ENCODE measurements at places on chromosomes 1 and 21.

- no peak for DNase-seq
These were observed 6.0 kb upstream of the PLA2G2C start for GRCh38 chr1:20192364-20192763.

DNA sequence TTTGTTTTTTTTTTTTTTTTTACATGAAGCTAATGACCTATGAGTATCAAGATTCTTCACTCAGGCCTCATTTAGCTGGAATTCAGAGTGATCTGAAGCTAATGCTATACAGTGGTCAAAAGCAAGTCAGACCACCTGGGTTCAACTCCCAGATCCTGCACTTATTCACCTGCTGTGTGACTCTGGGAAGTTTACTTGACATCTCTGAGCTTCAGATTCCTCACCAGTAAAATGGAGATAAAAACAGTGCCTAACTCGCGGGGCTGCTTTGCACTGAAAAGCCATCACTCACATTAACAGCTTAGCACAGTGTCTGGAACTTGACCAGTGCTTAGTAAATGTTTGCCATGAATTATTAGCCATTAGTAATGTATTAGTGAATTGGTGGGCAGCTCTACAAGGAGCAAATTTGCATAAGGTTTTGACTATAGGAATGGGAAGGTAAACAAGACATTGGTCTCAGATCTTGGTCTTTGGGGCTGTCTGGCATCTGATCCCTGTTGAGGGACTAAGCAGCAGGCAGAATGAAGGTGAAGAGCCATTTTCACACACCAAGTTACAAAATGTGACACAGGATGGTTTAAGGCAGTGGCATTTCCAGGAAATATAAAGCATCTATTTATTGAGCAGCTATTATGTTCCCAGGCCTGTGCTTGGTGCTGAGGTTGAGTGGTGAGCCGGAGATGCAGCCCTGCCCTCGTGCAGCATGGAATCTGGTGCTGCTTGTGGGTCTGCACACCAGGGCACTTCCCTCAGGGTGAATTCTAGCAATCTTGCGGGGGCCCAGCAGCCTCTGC lies 291.3 kb downstream of the RRAGC start:
- DNase-seq = no peak

- DNase-seq = no peak
These were observed 27.1 kb upstream of the ZC3H11B start for GRCh38 chr1:219639876-219640577.

DNA sequence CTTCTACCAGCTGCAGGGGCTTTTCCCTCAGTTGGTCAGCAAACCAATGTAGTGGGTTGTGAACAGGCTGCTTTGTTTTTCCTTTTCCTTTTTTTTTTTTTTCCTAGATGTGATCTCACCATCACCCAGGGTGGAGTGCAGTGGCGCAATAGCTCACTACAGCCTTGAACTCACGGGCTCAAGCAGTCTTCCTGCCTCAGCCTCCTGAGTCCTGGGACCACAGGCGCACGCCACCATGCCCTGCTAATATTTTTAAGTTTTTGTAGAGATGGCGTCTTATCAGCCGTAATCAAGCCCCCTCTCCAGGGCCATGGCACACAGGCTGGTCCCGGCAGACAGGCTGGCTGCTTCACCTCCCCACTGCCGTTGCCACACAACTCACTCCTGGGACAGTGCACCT lies 3.4 kb upstream of the TRIM11 start:
- DNase-seq = no peak

DNA sequence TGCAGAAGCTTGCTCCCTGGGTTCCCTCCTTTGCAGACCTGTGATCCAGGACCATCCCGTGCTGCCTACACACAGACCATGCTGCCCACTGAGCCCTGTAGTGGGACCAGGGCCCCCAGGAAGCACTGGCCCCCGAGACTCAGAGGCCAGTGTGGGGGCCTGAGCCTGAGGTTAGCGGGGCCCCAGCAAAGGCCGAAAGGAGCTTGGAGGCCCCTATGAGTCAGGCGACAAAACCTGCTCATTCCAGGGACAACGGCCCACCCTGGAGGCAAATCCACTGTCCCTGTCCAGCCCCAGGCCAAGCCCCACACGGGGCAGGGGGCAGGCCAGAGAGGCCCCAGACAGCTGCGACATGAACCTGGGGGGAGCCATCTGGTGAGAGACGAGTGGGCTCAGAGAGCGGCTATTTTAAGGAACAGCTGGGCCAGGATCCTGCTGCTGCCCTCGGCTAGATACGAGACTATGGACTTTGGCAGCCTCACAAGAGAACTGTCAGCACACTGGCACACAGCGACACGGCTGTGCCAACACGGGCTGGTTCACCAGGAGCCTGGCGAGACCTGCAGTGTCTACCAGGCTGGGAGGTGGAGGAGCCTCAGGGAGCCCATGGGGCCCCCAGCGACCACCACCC lies 74.7 kb downstream of the ARHGEF16 start:
- DNase-seq = no peak

DNA sequence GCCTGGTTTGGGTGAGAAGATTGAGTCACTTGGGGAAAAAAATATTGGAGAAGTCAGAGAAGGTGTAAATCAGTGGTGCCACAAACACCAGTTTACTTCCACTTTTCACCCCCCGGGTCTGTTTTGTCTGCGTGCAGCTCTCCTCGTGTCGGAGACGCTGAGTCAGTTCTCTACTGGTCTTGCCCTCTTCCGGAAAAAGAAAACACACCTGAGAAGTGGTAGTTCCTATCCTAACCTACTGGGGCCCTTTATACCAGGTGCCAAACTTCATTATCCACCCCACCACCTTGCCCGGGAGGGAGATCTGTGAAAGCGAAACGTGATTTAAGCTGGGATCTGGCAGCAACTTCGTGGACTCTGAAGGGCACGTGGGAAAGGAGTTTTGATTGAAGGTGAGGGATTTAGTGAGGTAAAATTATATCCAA lies 855 bp upstream of the IVNS1ABP start:
- peak; percentile 59 for DNase-seq

DNA sequence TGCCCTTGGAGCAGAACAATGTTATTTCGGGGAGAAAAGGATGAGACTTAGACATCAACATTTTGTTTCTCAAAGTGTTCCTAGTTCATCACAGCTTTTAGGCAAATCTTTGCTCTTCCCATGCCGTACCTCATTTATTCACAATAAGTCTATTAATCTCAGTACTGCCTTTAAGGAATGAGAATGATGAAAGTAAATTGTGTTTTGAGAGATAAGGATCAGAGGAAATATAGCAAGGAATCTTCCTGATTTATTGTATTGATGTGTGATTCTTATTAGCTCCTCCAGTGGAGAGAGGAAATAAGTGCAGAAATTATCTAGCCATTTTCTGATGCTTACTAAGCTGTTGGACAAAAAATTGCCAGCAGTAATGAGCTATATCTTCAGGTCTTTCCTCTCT lies 2.0 kb downstream of the POLR3C start:
- DNase-seq = no peak

GRCh38 chr1:38858833-38859560 lies 575 bp downstream of the RRAGC start:
- DNase-seq = peak; percentile 54

DNA sequence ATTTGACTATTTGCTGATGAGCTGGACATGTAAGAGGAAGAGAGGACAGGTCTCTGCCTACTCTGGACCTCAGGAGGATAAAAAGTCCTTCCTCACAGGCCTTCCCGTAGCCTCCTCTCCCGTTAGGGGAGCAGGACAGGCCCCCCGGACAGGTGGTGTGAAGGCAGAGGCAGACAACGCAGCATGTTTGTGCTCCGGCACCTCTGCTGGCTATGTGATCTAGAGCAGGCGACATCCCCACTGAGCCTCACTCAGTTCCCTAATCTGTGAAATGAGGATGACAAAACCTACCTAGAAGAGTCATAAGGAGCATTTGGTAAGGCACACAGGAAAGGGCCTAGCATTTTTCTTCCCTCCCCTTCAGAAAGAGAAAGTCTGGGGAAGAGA lies 34.8 kb downstream of the KIAA1614 start:
- no peak for DNase-seq

DNA sequence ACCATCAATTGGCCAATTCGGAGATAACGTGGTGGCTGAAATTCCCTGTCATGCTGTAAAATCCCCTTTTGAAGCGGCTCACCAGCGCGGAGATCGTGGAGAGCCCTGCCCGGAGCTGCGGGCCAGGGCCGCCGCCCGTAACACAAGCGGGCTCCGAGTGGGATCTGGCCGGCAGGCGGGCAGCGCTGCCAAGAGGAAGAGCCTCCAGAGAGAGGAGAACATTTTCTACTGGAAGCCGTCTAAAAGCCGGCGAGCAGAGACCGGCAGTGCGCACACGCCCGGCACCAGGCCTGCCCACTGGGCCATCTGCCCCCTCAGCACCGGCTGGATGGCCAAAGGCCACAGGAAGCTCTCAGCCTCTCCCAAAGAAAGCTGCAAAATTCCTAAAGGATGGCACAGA lies 15.5 kb downstream of the SSBP3 start:
- no peak for DNase-seq

DNA sequence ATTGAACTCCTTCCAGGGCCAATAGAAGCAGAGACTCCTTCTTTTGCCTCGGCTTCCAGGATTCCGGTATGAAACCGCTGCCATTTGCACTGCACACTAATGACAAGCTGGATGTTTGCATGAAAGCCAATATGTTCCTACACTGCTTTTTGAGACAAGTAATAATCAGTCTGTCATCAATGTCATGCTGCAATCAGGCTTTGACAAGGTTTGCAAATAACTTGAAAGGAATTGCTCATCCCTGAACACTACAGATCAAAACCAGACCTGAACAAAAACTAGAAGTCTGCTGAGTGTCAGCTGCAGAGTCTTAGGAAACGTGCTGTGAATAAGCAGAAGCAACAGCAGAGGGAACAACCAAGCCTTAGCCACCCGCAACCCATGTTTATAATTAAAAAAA lies 720.7 kb upstream of the CXADR start:
- no peak for DNase-seq

DNA sequence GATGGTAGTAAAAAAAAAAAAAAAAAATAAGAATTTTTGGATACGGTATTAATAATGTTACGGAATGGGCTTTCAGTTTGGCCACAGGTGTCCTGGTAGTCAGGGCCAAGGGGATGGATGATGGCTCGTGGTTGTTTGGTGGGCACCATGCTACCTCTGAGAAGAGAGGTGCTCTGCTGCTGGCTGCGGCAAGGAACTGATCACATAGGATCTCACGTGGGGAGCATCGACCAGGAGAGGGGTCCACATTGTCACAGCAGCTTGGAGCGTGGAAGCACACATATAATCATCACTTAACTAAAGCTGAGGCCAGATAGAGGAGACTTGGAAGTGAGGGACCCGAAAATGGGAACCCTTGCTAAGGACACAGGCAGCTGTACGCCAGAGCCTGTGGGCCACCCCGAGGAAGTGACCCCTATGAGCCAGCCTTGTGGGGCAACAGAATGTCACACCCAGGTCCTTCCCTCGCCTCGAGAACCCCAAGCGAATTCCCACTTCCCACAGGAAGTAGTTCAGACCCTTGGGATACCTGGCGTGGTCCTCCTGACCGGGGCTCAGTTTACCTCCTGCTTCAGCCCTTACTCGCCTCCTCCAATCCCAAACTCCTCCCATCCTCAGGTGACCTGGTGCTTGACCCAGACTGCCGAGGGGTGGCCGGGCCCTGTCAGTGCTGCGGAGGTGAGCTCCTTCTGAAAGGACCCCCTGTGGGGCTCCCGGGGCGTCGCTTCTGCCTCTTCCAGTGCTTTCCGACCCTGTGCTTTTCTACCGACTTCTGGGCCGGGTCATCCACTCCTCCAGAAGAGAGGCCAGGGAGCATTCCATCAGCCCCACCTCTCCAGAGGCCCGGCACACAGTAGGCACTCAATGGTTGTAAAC lies 222.0 kb downstream of the CAMTA1 start:
- no peak for DNase-seq

- DNase-seq = no peak
These were observed 62.1 kb downstream of the BRWD1 start for GRCh38 chr21:39251326-39251725.

GRCh38 chr1:169745015-169745861 lies 11.4 kb upstream of the SELE start:
- no peak for DNase-seq

DNA sequence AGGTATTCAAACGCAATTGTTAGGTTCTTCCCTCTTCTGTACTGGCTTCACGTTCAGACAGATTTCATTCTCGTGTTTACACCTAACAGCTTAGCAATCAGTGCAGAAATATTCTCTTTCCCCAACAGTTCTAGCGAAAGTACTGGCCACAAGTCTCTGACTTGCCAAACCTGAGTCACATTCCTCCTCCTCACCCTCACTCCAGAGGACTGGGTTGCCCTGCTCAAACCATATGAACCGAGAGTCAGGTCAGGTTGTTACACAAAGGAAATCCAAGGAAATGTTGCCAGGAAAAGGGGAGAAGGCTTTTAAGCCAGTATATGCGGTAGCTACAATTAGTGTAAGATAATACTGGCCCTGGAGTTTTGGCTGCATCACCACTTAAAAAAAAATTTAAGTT lies 282.5 kb downstream of the RGS7 start:
- DNase-seq = no peak

DNA sequence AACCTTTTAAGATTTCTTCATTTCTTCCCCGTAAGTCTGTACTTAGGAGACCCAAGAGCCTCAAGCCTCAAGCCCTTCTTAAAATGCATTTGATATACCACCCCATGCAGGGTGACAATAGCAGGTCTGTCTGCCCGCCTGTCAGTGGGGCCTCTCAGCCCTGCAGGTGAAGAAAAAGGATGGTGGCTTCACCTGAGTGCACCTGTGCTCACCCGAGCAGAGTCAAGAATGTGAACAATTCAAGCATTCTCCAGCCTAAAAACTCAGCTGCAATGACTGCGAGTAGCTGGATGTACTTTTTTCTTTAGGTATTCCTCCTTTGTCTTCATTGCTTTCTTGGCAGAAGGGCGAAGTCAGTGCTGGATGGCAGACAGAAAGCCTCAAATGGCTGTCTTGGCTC lies 203.3 kb downstream of the LMX1A start:
- no peak for DNase-seq

GRCh38 chr1:4916610-4917009 lies 262.2 kb downstream of the AJAP1 start:
- DNase-seq = no peak

GRCh38 chr1:200364831-200365230 lies 45.0 kb downstream of the ZNF281 start:
- no peak for DNase-seq

- DNase-seq = no peak
These were observed 2.4 kb upstream of the ABL2 start for GRCh38 chr1:179231923-179232322.

DNA sequence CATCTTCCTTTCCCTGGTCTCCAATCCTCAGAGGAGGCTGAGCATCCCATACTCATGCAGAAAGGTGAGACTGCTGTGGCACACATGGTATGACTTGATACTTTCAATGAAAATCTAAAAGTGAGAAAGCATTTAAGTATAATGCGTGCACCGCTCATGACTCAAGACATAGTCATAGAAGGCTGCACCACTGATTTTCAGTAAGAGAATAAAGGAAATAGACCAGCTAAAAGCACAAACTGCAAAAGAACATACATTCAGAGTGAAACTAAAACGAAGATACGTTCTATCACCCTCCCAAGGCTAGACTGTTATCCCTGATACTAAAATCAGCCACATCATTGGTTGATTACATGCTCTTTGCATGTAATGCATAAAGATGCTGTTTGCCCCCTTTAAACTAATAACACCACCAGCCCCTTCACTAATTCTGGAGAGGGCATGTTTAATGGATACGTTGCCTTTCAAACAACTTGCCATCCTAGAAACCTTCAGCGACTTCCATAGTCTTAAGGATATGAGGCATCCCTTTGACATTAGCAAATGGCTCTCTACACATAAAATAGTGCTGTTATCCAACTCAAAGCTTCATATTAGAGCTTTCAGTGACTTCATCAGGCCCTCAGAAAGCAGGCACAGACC lies 2.1 kb downstream of the PLD5 start:
- no peak for DNase-seq

- no peak for DNase-seq
These were observed 45.1 kb downstream of the SCCPDH start for GRCh38 chr1:246769306-246769705.

Measured in stimulated activated CD4-positive, alpha-beta T cell treated with anti-CD3 and anti-CD28 coated beads, Interleukin-4, amount 100 ng/mL, for 1 hour (primary cell).